Calu3 (cell line): ENCODE measurements at places on chromosomes 12 and 14. TPM values are rescaled to one million over a fixed set of nuclear protein-coding genes. Genes with fewer than 3 reads are reported as not detected.
A peak's percentile ranks its signal among the peaks of the same experiment; 100 is the strongest.

C12orf54 gene
- total RNA-seq: not detected in 2 replicates

OR2AP1 gene
- total RNA-seq: not detected in 2 replicates

SYT10 gene
- 2.9 and 4.8 TPM in 2 replicates for total RNA-seq

SERPINA9 gene
- total RNA-seq: not detected in 2 replicates

VIPAS39 gene
- 19.3 and 19.4 TPM in 2 replicates for total RNA-seq

INHBC gene
- total RNA-seq: not detected in 2 replicates

SERPINA5 gene
- 20.7 and 21.6 TPM in 2 replicates for total RNA-seq

SERPINA10 gene
- total RNA-seq: not detected in 2 replicates

B3GNT4 gene
- total RNA-seq: 0.47 and 1.1 TPM in 2 replicates

USP44 gene
- total RNA-seq: 13.3 and 14.0 TPM in 2 replicates

ITGB7 gene
- total RNA-seq: 4.3 and 5.0 TPM in 2 replicates

- no peak for DNase-seq
- H3K4me3 ChIP-seq: no peak overlapping the region
- no peak overlapping the region for H3K27ac ChIP-seq
- H3K36me3 ChIP-seq: no peaks in the 10 kb centered on the region
These were observed 127.2 kb upstream of the RGS6 start for GRCh38 chr14:71804992-71805391.

GRCh38 chr12:59151243-59151642, 230.9 kb upstream of the LRIG3 start:
- DNase-seq: no peak
- no peaks in the 10 kb centered on the region for H3K27me3 ChIP-seq
- no peak overlapping the region for H3K27ac ChIP-seq
- H3K4me3 ChIP-seq: no peak overlapping the region
- no peaks in the 10 kb centered on the region for H3K36me3 ChIP-seq
- H3K4me1 ChIP-seq: no peaks in the 10 kb centered on the region

GRCh38 chr14:90535556-90536090, 138.8 kb downstream of the CALM1 start:
- H3K4me1 ChIP-seq: peaks cover 17% of the 10 kb centered on the region
- no peaks in the 10 kb centered on the region for H3K36me3 ChIP-seq
- no peaks in the 10 kb centered on the region for H3K27me3 ChIP-seq

DNA sequence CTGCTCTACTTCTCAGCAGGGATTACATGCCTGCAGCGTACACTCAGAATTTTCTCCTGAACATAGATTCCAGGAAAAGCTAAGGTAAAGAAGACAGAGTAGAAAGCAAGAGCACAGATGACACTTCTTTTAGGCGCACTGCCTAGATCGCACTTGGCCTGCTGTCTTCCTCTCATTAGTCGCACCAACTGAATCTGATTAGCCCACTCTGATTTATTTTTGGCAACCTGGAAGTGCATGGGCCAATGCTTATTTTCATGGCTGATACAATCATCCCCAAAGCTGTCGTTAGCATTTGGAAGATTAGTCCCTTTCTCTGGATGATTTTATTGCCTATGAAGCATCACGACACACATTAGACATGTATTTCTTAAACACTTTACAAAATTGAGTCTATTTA, 152.5 kb downstream of the PTPRO start:
- no peak overlapping the region for H3K27ac ChIP-seq
- H3K4me3 ChIP-seq: no peak overlapping the region
- no peaks in the 10 kb centered on the region for H3K4me1 ChIP-seq
- H3K27me3 ChIP-seq: no peaks in the 10 kb centered on the region

DNA sequence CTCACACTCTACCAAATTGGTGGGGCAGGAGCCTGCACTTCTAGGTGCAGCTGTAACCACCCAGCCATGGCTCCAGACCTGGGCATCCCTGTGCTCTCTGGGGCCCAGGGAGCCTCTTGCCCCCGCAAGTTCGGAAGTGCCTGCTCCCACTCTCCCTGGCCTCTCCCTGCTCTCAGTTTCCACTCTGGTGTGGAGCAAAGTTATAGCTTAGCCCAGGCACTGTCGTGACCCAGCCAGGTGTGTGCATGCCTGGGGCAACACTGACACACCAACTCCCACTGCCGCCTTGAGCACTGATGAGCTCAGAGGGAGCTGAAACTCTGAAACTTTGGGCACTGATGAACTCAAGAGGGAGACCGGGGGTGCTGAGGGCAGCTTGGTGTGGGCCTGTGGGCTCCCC, 8.7 kb upstream of the FBXO33 start:
- no peak overlapping the region for H3K27ac ChIP-seq
- no peaks in the 10 kb centered on the region for H3K36me3 ChIP-seq
- DNase-seq: no peak
- H3K4me1 ChIP-seq: no peaks in the 10 kb centered on the region

- no peaks in the 10 kb centered on the region for H3K4me1 ChIP-seq
- H3K36me3 ChIP-seq: no peaks in the 10 kb centered on the region
- no peak for DNase-seq
- H3K27me3 ChIP-seq: peaks cover 40% of the 10 kb centered on the region
- H3K4me3 ChIP-seq: no peak overlapping the region
These were observed 24.1 kb downstream of the TMEM229B start for GRCh38 chr14:67464377-67464776.

- DNase-seq: peak; percentile 65
- H3K27me3 ChIP-seq: no peaks in the 10 kb centered on the region
- no peak overlapping the region for H3K4me3 ChIP-seq
- H3K27ac ChIP-seq: no peak overlapping the region
- peaks cover 27% of the 10 kb centered on the region for H3K4me1 ChIP-seq
These were observed 16.0 kb upstream of the ENDOU start for GRCh38 chr12:47741340-47741703.

- H3K36me3 ChIP-seq: peaks cover 41% of the 10 kb centered on the region
- DNase-seq: peak; percentile 82
These were observed 767 bp upstream of the TCP11L2 start for GRCh38 chr12:106301611-106302321.

DNA sequence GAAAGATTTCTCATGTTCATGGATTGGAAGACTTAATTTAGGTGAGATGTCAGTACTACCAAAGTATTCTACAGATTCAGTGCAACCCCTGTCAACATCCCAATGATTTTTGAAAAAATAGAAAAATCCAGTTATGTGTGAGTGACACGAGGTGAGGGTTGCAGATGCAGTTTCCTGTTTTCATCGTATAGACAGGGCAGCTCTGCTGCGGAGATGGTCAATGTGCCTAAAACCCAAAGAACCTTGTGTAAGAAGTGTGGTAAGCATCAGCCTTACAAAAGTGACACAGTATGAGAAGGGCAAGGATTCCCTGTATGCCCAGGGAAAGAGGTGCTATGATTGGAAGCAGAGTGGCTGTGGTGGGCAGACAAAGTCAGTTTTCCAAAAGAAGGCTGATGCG, 94.4 kb downstream of the SCAF11 start:
- no peak for DNase-seq
- no peaks in the 10 kb centered on the region for H3K4me1 ChIP-seq
- H3K4me3 ChIP-seq: no peak overlapping the region

- no peaks in the 10 kb centered on the region for H3K4me1 ChIP-seq
- DNase-seq: no peak
- H3K27ac ChIP-seq: no peak overlapping the region
- no peaks in the 10 kb centered on the region for H3K36me3 ChIP-seq
- no peak overlapping the region for H3K4me3 ChIP-seq
These were observed 9.0 kb upstream of the RNU6-7 start for GRCh38 chr14:32192712-32193373.

DNA sequence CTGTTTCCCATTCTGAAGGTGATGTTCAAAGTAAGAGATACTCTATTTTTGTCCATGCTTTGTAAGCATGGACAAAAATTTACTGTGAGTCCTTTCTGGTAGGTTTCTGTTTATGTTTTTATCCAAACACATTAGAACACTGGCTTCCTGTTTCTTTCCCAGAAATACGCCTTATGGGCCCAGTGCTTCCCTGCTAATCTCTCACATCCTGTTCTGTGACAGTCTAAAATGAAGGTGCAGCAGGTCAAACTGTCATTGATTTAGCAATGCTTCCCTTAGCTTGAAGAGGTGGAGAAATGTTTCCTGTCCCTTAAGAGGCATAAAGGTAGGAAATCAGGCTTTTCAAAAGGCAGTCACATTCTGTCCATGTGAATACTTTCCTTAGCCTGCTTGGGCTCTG, 305.6 kb downstream of the RPS29 start:
- H3K36me3 ChIP-seq: no peaks in the 10 kb centered on the region
- H3K27ac ChIP-seq: no peak overlapping the region
- H3K4me1 ChIP-seq: no peaks in the 10 kb centered on the region

- no peaks in the 10 kb centered on the region for H3K36me3 ChIP-seq
- peak overlapping the region; percentile 16 for H3K27ac ChIP-seq
- no peaks in the 10 kb centered on the region for H3K27me3 ChIP-seq
- DNase-seq: peak; percentile 41
- H3K4me1 ChIP-seq: peaks cover 55% of the 10 kb centered on the region
- H3K4me3 ChIP-seq: peak overlapping the region; percentile 4
These were observed 39.6 kb downstream of the CCDC88C start for GRCh38 chr14:91377700-91378652.

- H3K27ac ChIP-seq: no peak overlapping the region
- no peaks in the 10 kb centered on the region for H3K4me1 ChIP-seq
- H3K36me3 ChIP-seq: peaks cover 3% of the 10 kb centered on the region
- no peaks in the 10 kb centered on the region for H3K27me3 ChIP-seq
- DNase-seq: no peak
- H3K4me3 ChIP-seq: no peak overlapping the region
These were observed 32.8 kb downstream of the GALC start for GRCh38 chr14:87960013-87960787.

DNA sequence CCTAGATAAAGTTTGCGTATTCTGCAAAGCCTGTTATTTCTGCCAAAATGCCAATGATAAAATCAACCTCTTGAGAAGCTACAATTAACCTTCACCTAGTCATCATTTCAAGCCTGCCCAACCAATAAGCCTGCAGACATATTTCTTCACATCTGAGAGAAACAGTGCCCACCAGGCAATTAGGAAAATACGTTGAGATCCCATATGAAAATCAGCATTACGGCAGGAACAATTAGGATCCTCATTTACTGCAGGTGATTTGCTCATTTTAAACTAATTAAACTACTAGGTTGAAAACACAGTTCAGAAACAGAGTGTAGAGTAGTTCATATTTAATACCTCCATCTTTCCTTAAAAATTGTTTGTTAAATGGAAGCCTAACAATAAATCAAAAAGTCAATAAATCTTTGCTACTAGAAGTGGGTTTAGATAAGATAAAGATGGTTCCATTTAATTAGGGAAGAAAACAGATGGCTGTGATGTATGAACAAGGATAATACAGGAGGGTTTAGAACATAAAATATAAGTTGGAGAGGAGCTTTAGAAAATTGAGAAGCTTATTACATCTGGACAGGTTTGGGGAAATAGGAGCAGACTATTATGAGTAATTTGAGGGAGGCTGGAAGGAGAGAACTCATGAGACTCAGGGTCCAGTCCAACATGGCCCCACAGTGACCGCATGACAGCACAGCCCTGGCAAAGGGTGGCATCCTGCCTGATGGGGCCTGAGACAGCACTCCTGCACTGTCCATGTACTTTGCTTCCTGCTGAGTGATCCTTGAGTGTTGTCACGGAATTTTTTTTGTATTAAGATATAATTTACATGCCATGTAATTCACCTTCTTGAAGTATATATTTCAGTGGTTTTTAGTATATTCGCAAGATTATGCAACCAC, 26.9 kb upstream of the PYGL start:
- no peak for DNase-seq
- no peaks in the 10 kb centered on the region for H3K36me3 ChIP-seq
- H3K27me3 ChIP-seq: peaks cover 12% of the 10 kb centered on the region
- H3K4me3 ChIP-seq: no peak overlapping the region
- no peaks in the 10 kb centered on the region for H3K4me1 ChIP-seq
- H3K27ac ChIP-seq: no peak overlapping the region

DNA sequence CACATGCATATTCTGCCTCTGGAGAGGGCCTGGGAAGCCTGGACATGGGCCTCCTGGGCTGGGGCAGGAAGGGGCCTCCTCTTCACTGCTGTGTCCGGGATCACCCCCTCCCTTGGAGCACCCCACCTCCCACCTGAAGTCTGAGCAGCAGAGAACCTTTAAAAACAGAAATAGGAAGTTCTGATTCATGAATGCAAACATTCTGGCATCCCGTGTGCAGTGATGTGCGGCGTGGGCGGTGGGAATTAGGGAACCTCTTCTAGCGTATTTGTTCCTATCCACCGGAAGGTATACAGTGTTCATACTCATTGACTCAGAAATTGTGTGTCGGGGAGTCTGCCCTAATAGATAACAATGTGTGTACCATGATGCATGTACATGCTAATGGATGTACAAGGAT, 46.2 kb downstream of the C14orf132 start:
- H3K27me3 ChIP-seq: no peaks in the 10 kb centered on the region
- H3K36me3 ChIP-seq: no peaks in the 10 kb centered on the region
- no peak overlapping the region for H3K27ac ChIP-seq
- H3K4me1 ChIP-seq: peaks cover 34% of the 10 kb centered on the region

DNA sequence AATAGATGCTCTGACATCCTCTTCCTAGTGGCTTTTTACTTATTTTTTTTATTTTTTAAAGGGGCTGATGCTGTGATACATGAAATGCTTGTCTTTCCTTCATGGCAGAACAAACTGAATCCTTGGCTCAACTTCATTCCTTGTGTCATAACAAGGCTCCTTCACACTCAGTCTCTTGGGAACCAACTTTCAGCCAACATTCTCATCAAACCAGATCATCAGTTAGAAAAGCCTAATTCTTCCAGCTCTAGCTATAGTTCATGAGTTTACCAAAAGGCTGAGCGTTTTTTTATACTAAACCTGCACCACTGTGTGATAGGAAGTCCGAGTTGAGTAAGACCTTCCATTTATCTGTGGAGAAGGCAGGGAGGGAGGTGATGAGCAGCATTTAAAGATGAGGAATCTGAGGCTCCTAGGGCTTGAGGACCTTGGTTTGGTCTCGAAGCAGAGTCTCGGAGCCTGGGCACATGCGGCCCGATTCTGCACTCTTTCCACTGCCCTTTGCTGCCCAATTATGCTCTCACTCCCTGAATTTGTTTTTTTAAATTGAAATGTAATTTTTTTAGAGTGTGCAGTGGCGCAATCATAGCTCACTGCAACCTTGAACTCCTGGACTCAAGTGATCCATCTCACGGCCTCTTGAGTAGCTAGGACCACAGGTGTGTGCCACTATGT, 8.2 kb downstream of the GPRC5D start:
- H3K27ac ChIP-seq: no peak overlapping the region
- DNase-seq: no peak
- H3K4me1 ChIP-seq: peaks cover 20% of the 10 kb centered on the region
- H3K36me3 ChIP-seq: peaks cover 25% of the 10 kb centered on the region

- no peak for DNase-seq
- no peaks in the 10 kb centered on the region for H3K4me1 ChIP-seq
- H3K27me3 ChIP-seq: peaks cover 95% of the 10 kb centered on the region
- no peaks in the 10 kb centered on the region for H3K36me3 ChIP-seq
These were observed 6.8 kb downstream of the MYH6 start for GRCh38 chr14:23401291-23401690.

DNA sequence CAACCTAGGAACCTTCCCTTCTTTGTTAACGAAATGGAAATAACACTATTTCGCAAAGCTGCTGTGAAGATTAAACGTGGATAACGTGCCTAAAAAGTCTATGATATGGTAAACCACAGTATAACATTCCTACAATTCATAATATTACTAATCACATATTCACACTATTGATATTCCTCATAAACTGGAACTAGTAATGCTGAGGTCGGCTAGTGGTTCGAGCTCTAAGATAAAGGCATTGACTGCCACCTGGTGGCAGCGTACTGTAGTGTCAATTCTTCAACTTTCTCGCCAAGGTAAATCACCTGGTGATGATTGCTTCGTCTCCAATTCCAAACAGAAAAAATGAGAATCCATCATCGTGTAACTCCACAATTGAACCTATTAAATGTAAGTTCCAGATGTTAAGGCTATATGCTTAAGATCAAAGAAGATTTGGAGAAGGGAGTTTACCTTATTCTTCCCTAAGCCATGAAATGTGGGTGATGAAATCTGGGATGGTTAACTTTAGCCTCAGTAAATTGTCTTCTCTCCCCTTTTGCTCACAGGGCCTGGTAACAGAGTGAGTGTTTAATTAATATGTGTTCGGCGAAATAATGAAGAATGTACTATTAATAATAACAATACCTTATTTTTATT, 197.5 kb upstream of the TMEM132C start:
- H3K27ac ChIP-seq: no peak overlapping the region
- no peak overlapping the region for H3K4me3 ChIP-seq
- H3K27me3 ChIP-seq: no peaks in the 10 kb centered on the region
- DNase-seq: peak; percentile 41
